ENCODE measurements at places on chromosomes 2 and 18.

DNA sequence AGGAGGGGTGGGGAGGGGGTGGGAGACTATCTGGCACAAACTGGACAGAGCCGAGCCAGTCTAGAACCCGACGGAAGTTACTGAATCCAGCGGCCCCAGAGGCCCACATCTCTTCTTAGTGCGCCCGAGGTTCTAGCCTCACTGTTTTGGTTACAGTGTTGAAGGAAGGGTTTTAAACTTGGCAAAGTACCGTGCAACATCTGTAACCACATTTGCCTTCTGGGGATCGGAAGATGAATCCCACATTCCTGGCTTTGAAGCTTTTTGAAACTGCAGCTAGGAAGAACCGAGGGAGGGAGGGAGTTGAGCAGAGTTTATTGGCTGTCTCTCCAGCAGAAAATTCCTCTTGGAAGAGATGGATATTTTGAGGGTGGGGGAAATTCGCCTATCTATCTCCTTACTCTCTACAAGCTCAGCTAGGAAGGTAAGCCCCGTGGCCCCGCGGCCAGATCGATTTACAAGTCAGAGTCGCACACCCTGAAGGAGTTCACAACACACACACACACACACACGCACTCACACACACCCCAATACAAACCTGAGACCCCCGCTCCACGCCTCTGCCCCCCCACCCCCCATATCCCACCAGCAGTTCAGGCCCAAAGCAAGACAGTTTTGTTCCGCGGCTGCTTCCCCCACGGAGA is 1.0 kb downstream of the ACVR1 start:
- DNase-seq: no peak

DNA sequence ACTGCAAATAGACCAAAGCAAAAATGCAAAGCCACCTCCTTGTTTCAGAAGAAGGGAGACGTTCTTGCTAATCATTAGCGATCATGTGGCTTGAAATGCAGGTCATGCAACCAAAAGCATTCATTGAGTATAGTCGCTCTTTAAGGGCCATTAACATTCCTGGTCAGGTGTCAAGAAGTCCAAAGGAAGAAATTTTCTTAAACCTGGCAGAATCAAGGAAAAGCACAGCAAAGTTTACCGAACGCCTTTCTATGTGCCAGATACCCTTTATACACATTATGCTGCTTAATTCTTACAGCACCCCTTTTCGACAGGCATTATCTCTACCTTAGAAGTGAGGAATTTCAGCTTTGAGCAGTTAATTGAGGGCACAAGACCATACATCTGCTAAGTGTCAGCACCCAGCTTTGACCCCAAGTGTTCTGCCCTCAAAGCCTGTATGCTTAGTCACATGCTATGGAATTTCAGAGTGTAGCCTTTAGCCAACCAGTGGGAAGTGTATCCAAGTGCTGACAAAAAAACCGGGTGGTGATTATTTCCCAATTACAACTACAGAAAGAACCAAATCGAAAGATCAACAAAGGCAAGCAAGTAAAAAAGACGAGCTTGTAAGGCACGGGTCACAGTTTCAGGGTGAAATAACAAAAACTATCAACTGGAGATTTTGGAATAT is 70.8 kb downstream of the EPHA4 start:
- DNase-seq: no peak

- no peak for DNase-seq
Measured at GRCh38 chr2:127695491-127696472, 5.5 kb upstream of the SFT2D3 start.

DNA sequence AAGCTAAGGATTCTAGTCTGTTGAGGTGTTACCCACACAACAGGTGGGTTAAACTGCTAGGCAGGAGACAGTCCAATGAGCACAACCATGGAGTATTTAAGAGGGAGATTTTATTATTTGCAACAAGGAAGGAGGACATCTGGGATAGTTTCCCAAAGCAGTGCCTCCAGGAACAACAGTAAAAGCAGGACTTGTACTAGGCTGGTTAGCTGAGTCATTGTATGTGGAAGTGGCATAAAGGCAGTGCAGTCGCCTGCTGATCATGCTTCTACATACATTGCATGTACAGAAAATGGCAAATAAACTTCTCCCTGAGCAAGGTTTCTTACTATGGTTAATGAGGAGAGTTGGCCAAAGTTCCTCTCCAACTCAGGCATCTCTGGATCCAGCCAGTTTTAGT is 46.1 kb upstream of the CYTIP start:
- no peak for DNase-seq

DNA sequence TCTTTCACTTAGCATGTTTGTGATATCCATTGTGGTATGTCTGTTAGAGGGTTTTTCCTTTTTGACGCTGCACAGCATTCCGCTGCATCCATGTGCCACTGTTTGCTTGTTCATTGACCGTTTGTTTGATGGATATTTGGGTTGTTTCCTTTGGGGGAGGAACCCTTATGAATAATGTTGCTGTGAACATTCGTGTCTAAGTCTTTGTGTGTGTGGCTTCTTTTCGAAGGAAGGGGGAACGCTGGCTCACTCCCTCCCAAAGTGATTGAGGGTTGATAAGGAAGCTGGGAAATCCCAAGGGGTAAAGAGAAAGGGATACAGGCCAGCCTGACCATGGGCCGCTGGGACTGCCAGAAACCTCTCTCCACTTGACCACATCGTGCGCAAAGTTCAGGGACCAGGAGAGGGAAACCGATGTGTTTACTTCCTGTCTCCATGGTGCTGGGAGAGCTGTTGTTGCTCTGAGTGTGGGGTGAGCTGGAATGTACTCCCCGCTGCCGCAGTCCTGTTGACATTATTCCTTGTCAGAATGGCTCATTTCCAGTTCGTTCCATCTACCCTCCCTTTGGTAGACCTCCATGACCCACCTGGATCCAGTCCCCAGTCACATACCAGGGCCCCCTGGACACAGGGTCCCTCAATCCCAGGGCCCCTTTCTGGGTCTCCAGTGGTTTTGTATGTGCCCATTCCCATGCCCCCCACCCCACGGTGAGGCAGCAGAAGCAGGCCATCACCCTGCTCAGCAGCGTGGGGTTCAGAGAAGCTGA is 39.6 kb downstream of the HS1BP3 start:
- DNase-seq: no peak

- DNase-seq: no peak
Measured at GRCh38 chr2:3650140-3650920, 7.7 kb upstream of the ALLC start.

DNA sequence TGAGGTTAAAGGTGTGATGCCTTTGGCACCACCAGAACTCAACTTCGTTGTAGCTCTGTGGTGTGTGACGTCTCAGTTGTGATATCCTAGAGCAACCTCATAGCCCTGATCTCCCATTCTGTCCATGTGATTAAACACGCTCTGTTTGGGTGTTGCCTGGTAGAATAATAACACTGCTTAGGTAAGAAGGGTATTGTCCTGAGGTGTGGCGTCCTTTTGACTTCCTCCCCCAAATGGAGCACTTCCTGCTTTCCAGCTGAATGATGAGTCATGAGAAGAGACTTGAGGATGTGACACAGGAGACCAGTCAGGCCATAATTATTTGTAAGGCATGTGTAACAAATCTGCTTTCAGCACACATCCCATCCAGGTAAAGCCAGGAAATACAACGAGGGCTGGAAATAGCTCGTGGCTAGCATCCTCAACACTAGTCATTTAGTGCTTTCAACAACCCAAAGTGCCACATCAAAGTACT is 100.7 kb downstream of the RAPGEF4 start:
- no peak for DNase-seq

DNA sequence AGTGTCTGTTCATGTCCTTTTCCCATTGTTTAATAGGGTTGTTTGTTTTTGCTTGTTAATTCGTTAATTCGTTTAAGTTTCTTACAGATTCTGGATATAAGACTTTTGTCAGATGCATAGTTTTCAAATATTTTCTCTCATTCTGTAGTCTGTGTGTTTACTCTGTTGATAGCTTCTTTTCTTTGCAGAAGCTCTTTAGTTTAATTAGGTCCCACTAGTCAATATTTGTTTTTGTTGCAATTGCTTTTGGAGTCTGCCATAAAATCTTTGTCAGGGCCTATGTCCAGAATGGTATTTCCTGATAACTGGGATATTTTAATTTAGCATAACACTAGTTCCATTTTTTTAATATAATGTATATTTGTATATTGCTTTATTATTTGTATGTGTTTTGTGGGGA is 1380.1 kb downstream of the SUCLG1 start:
- DNase-seq: no peak

GRCh38 chr2:241574911-241575623 is 16.5 kb downstream of the BOK start:
- no peak for DNase-seq

DNA sequence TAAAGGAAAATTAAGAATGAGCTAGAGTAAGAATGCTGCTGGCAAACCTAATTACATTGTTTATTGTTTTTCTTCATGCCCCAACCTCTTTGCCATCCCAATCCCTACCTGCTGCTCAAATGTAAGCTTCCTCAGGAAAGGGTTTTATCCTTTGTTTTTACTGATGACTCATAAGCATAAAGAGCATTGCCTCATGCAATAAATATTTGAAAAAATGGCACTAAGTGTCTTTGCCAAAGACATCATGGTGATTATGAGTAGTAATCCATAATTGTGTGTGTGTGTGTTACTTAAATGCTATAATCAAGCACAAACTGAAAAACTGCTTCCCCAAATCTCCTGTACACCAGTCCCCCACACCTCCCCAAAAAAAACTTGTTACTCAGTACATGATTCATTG is 53.4 kb downstream of the DNER start:
- no peak for DNase-seq

DNA sequence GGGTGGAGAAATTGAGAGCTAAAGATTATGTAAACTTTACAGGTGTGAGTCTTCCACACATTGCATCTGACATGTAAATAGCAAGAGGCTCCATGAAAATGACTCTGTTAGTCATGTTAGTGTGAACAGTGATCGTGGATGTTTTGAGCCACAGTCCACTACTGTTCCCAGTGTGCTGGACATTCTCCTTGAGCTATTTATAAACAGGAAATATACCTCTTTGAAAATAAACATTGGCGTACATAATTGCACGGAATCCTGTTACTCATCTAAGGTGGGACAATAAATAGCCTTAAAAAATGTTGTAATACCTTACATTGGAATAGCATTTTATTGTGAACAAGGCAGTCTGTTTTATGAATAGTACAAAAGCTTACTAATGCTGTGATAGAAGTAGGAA is 37.0 kb downstream of the LIMS1 start:
- DNase-seq: no peak

GRCh38 chr2:173290046-173290445 is 64.6 kb upstream of the CDCA7 start:
- DNase-seq: no peak

DNA sequence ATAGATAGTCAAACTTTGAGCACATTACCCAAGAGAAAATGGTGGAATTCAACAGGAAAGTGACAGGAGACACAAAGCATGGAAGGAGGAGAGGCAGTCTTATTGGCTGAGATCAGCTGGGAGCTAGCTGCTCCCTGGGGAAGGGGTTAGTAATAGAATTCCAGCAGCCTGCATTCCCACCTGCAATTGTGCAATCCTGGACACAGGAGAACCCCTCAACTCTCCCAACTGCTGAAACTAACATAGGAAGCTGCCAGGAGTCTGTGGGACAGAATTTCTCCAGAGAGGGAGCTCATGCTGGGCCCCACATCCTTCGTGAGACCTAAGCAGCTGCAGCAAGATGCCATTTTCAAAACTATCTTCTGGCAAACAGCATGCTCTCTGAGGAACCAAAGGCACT is 69.8 kb upstream of the ACVR1C start:
- no peak for DNase-seq

DNA sequence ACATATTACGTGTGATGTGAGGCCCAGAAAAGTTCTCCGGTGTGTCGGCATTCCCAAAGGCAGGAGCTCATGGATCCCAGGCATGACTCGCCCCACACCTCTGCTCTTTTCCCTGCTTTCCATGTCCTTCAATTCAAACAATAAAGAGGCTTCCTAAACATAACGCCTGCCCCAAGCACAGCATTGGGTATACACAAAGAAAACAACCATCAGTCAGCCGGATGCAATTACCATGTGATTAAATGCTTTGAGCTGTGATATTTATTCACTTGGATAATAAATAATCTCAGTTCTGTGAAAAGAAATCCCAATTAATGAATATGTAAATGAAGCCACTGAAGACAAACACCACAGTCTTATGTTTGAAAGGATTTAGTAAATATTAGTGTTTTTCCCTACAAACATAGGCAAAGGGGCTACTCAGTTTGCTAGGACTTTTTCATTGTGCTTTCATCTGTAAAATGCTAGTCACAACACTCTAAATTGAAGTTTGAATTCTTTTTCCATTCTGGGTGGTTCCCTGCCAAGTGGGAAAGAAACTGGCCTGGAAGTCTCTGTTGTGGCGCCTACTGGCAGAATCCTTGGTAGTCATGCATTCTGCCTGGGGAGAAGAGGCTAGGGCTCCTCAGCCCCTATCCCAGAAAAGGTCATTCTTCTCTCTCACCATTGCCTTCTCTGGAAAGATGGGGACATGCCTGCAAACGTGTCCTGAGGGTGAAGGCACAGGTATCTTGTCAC is 144.7 kb downstream of the COL6A3 start:
- DNase-seq: no peak
